ENCODE measurements at places on chromosomes 2 and 18.

GRCh38 chr2:236752096-236752495 is 182.5 kb downstream of the ACKR3 start:
- DNase-seq, result no peak

GRCh38 chr2:229856413-229856812 is 65.4 kb downstream of the TRIP12 start:
- no peak for DNase-seq

DNA sequence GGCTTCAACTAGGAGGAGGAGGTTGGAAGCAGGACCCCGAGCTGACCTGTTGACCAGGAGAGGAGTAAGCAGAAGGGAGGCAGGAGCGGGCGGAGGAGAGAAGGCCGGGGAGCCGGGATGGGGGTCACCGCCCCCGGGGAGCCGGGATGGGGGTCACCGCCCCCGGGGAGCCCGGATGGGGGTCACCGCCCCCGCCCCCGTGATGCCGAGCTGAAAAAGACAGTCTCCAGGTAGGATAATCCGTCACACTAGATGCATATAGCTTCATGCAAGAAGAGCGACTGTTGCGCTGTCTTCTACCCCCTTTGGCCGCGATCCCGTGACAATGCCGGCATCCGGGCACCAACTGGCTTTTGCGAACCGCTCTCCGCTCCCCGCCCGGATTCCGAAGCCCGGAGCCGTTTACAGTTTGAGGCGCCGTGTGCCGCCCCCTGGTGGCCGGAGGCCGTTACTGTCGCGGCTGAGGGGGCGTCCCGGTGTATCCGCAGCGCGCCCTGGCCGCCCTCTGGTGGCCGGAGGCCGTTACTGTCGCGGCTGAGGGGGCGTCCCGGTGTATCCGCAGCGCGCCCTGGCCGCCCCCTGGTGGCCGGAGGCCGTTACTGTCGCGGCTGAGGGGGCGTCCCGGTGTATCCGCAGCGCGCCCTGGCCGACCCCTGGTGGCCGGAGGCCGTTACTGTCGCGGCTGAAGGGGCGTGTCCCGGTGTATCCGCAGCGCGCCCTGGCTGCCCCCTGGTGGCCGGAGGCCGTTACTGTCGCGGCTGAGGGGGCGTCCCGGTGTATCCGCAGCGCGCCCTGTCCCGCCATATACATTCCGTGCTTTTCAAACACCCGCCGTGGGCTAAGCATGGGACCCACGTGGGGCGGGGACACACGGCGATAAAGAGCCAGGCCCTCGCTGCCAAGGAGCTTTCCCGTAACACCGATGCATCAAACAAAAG is 89.6 kb downstream of the ACTR3 start:
- DNase-seq, result no peak

DNA sequence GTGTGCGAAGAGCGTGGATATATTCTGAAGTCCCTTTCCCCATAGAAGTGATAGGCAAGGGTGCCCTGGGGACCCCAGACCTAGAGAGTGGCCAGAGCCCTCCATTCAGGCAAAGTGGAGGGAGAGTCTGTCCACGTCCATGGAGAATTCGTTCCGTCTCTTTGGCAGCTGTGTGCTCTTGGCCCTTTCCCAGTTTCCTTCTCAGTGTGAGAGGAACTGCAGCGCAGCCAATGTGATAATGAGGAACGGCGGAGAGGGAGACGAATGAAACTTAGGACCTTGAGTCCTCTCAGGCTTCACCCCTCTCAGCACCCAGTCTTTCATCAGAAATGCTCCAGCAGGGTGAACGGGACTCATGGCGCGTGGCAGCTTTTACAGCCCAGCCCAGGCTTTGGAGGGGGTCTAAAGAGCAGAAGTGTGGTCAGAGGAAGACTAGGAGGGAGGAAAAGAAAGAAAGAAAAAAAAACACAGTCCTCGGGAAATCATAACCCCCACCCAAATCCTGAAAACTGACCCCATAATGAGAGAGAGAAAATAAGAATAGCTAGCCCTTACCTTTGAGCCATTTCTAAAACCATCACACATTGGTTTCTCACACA is 95.0 kb upstream of the RIOK3 start:
- peak; percentile 10 for DNase-seq

DNA sequence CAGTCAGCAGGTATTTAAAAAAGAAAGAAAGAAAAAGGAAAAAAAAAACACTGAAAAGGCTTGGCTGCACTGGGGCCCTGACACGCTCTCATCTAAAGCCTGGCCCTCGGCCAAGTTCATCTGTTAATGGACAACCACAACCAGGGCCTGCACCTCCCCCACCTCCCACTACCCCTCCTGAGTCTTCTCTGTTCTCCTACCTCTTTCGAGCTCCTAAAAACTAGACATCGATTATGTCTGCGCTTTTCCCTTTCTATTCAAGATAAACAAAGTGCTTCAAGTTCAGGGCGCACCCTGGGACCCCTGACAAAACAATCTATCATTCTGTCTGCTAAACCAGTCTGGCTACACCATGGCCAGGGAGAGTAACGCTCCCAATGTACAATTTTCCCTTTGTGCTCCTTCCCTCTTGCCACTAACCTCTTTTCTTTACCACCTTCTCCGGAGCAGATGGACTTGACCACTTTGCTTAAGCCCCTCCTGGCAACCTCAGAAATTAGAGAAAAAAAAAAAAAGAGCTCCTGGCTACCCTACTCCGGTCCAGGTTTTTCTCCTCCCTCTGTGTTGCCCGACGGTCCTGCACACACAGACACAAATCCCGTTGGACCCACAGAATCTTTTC is 22.7 kb downstream of the BCL11A start:
- DNase-seq, result peak; percentile 74

DNA sequence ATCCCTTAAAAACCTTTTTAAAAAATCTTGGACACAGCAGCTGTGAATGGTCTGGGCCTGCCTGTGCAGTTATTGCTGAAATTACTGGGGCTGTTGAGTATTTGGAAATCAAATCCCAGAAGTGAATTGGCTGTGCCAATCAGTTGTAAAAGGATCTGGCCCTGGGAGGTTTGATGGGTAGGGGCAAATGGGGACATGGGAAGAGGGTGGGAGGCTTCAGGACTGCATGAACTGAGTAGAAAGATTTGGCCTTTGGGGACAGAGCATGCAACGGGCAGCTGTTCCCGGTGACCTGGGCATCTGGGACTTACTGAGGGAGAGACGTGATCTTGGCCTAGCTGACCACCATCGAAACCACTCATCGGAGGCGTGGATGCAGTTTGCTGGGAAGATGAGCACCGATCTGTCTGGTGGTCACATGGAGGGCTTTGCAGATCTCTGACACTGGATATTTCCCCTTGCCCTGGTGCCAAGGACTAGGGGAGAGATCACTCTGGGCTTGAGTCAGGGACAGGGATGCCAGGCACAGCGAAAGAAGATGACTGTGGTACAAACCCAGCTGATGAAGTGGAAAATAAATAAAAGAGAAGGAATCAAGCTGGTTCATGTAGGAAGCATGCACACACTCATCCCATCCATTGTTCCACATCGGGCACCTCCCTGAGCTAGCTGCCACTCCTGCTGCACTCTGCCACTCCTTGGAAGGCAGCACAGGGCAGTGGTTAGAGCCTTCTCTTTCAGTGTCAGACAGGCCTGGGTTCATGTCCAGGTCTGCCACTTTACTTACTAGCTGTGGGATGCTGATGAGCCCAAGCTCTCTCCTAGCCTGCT is 58.4 kb downstream of the SEMA4F start:
- DNase-seq, result no peak

- DNase-seq, result peak; percentile 56
Observed at GRCh38 chr2:148459377-148459778, 185.2 kb upstream of the EPC2 start.

DNA sequence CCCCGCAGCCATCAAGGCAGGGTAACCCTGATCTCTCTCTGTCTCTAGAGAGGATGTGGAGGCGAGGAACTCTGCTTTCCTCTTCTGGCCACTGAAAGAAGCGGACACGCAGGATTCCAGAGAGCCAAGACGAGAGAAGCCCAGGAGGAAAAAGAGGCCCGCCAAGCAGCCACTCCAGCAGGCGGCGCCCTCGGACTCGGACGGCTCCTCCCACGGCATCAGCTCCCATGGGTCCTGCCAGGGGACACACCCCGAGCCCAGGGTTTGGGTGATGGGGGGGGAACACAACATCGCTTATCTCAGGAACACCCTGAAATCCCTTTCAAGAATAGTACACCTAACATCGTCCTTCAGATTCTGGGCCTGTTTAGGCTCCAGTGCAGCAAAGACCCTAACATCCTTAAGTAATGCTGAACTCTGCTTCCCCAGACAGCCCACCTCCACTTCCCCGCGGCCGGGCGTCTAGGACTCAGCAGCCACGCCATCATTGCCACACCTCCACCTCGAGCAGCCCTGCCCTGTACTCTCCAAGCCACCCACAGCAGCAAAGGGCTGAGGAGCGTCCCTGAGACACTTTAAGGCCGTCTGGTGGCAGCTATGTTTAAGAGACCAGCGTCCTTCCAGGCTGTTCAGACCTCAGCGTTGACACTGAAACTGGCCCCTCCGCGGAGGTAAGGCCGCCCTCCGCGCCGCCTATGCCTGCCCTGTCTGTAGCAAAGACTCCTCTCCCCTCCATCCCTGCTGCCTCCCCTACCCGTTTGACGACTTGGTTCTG is 34.3 kb upstream of the CNGA3 start:
- no peak for DNase-seq

Measured in fibroblast of skin of right quadriceps (primary cell).